ENCODE measurements at places on chromosomes 6 and 20.

GRCh38 chr6:28996844-28997510 is 8.1 kb downstream of the ZNF311 start:
- DNase-seq = no peak

DNA sequence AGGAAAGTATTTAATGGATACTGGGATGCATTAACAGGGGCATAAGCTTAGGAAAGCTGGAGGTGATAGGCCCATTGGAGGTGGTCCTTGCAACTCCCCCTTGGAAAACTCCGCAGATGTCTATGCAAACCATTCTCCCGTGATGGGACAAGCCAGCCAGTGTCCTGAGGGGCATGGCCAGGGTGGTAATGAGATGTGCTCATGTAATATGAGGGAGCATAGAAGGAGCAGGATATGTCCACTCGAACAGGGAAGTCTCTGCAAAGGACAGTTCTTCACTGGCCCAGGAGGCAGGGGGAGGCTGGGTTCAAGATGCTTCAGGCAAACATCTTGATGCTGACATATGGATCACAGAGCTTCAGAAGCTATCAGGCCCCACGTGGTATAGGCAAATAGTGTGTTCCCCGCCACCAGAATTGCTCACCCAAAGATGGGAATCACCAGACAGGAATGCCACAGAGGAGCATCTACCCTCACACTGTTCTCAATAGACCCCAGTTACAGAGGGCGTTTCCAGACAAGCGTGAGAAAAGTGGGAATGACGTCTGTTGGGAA is 201.6 kb upstream of the CDH4 start:
- DNase-seq = no peak

DNA sequence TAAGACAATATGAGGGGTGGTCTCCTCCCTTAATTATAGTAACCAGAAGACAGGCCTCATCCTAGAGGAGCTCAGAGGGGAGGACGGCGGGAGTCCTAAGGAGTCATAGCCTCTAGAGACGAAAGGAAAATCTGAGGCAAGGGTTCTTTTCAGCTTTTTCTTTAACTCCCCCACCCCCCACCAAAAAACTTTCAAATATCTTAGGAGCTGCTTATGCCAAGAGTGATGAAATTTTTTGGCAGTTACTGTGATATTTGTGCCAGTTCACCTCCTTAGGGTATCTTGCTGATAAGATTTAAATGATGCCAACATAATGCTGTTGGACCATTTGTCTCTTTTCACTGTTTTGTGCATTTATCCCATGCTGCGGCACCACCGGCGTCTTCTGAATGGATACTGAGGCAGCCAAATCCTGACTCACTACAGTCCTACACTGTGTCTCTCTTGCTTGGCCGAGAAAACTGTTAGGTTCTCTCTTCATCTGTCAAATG is 44.5 kb upstream of the DSE start:
- no peak for DNase-seq

DNA sequence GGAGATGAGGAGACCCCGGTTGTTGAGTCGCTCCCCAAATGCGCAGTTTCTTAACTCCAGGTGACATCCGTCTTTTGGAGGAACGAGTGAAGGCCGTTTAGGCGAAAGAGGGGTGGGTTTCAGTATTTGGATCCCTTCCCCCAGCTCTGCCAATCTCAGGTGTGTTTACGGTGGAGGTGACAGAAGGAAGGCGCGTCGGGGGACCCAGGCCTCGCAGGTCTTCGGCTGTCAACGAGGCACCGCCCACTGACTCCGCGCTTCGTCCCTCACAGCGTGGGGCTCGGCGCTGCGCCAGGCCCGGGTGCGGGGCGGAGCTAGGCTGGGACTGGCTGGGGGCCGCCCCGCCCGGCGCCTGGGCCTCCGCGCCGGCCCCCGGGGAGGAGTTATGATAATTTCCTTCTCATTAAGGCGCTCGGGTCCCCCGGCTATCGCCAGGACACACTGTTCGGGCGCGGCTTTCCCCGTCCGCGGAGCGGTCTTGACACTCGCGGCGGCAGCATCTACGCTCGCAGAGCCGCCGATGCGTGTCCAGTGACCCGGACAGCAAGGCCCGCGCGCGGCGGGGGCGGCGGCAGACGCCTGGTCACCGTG is at the start of gene TFAP2C:
Gene TFAP2C (plus strand): TSS at position 434 of the 591 bp plus-strand sequence. CDS start 239 bp downstream, outside the sequence.
- DNase-seq = peak; percentile 76

- DNase-seq = no peak
These were observed 25.7 kb downstream of the OVOL2 start for GRCh38 chr20:18031888-18032509.

- no peak for DNase-seq
These were observed 160.2 kb downstream of the QRSL1 start for GRCh38 chr6:106789428-106790148.

DNA sequence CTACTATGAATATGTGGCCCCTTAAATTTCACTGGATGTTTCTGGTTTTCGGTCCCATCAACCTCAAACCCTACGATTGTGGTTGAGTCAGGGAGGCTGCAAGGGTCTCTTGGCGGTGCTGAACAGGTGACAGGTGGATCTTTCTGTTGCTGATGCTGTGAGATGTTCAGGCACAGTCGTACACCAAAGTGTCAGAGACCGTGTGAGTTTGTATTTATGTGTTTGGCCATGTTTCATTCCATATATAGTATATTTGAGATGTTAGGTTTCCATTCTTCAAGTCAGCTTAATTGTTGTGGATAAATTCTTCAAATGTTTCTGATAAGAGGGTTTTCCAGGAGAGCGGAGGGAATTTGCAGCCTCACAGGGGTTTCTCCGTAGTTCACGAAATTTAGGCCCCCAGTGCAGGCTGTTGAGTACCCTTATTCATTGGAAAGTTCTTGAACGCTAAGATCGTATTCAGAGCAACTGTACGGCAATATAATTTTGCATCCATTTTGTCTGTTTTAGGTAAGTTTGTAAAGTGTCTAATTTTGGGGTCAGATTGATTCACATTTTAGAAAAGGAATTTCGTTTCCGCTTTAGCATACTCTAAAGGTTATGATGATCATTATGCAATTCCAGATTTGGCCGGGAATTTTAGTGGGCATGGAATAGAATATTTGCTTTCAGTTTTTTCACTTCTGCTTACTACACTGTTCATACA is 1.2 kb downstream of the TAB2 start:
- DNase-seq = peak; percentile 32

GRCh38 chr6:42152024-42152423 is 9.6 kb upstream of the C6orf132 start:
- no peak for DNase-seq

DNA sequence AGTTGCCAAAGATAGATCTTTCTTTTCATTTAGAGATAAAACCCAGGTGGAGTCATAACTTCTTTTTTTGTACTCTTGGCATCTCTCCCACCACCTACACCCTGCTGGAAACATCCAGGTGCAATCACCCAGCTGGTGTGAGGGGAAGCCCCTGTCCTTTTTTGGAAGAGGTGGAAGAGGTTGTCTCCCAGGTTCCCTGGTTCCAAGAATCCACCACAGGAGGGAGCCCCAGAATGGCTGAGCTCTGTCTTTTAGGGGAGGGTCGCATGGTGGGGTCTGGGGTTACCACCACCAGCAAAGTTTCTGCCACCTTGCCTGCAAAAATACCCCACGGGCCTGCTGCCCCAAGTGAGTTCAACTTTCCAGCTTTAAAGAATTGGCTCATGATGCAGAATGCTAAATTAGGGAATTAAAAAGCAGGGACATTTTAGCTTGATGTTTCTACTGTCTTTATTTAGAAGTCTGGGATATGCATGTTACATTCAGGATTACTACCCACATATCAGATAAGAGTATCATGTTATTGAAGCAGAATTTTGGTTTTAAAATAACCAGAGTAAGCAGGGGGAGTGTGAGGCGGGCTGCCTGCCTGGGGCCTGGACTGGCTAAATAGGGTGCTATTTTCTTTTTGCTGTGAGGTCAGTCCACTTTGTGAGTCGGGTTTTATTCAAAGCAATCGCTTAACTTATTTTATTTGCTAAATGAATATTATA is 11.0 kb downstream of the SMOC2 start:
- DNase-seq = no peak

DNA sequence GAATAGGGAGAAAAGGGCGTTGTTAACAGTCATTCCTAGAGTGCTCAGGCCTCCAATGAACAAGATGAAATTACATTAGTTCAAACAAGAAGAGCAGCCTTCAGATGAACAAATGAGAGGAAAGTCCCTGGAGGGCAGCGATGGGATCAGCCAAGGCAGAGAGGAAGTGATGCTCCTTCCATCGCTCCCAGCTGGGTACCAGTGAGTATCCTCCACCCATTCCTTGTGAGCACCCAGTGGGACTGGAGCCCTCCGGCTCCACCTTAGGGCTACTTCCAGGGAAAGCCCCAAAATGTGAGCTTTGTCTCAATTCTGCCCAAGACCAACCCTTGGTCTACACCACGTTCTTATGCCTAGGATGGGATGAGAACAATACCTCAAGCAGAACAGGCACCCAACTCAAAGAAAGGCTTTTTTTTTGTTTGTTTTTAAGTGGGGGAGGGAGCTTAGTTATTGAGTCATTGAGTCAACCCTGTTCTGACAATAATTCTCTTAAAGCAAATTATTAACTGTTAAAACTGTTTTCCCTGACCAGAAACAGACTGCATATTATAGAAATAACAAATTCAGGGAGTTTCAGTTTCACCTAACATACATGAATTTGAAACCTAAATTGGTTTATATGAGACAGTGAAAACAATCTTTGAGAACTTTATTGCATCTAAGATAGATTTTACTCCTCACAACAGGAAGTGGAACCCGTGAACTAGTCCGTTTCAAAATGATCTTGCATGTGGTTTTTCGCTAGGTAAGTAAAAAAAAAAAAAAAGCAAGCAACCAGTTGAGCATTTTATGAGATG is 106.9 kb downstream of the IPCEF1 start:
- no peak for DNase-seq

DNA sequence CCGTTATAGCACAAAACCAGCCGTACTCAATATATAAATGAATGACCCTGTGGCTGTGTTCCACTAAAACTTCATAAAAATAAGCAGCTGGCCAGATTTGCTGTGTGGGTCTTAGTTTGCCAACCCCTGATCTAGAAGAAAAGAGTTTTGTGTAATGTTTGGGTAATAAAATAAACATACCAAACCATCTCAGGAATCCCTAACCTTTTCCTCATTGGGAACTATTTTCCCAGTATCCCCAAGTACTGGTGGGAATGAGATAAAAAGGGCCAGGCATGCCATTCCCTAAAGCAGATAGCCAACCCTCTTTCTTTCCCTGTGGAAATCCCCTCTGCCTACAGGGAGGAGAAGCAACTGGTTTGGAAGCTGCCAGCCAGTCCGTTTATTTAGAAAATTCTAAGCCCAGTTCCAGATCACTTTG is 169.1 kb upstream of the AKAP12 start:
- DNase-seq = no peak

DNA sequence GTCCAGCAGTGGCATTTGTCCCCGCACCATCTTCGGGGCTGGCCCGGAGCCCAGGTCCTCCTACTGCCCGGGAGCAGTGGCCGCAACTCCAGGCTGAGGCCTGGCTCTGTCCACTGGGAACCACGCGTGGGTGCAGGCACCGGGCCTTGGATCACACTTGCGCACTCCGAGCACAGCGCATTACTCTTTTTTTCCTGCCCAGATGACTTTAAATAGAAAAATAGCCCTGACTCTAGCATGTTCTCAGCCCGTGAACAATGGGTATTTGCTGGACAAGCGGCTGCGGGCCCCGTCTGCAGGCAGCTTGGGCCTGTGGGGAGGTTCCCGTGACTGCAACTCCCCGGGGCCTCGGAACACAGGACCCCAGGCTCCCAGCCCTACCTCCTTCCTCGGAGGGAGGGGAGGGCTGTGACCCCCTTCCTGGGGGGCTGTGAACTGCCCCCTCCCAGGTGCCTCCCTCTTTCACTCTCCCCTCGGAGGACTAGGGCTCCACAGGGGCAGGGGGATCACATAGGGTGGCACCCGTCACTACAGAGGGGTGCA is 162.2 kb downstream of the TBXT start:
- DNase-seq = no peak

DNA sequence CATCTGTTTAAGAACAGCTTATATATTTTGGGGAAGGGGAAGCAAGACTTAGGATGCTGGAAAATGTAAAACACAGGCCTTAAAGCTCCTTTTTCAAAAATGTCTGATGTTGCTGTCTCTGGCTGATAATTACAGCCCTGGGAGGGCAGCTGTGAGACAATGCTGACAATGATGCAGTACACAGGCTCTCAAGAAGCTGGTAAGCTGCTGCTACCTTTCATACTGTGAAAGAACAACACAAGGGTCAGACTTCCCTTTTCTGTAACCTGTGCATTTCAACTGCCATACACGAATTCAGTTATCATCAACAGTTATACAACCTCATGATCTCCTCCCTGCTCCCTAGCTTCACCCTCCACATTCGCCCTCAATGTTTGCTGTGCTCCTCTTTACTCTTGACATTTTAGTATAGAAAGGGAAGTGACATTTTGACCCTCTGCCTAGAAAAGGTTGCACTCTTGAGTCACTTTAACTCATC is 25.2 kb downstream of the MAP7 start:
- DNase-seq = no peak

DNA sequence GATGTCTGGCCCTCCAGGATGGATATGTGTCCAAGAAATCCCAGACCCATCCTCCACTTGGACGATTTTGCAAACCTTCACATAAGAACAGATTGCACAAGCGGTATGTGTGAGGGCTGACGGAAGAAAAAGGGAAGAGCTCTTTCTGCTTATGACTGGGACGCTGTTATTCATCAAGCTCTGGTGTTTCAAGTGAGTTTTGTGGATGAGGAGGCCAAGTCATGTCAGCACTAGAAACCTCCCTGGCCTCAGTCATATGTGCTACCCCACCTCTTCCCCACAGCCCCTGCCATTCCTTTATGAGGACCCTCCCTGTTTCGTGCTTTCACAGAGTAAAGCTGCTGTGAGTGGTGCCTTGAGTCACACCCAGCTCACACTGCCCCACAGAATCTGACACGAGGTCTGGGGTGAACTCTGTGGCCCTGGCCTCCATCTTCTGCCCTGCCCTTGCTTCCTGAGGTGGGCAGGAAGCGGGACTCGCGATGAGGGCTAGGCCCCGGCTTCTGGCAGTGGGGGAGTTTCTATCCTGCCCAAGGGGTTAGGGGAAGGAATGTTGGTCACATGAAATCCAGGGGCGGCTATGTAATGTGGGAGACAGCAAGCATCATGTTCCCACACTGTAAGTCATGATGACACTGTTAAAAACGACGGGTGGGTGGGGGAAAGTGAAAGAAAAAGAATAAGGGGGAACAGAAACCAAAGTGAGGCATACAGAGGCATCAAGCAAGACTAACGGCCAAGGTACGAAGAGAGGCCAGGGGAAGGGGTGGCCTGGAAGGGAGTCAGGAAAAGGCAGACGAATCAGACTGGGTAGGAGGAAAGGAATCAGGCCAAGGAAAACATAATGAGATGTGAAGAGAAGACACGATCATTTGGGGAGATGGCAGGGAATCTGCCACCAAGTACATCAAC is 78.1 kb downstream of the PRDM1 start:
- no peak for DNase-seq

DNA sequence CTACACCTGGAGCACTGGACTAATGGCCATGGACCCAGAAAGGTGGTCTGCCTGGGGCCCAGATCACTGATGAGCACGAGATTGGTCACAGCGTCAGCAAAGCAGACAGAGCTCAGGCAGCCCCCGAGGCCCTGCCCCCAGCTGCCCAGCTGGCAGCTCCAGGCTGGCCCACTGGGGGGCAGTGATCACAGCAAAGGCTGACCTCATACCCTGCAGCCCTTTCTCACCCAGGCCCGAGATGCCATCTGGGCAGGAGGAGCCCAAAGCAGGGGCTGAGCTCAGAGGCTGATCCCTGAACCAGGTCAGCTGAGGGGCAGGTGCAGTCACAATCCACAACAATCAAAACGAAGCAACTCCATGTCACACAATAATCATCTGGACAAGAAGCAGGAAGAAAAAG is 4.1 kb downstream of the MAP1LC3A start:
- no peak for DNase-seq

All from A673 (cell line).